ENCODE measurements at places on chromosomes 16 and 17.

GRCh38 chr16:78939597-78939996 lies 660.9 kb downstream of the MAF start:
- no peak for DNase-seq

GRCh38 chr17:35449371-35449931 lies 885 bp upstream of the SLFN13 start:
- no peak for DNase-seq

GRCh38 chr17:27241346-27241946 lies 52.5 kb upstream of the WSB1 start:
- no peak for DNase-seq

DNA sequence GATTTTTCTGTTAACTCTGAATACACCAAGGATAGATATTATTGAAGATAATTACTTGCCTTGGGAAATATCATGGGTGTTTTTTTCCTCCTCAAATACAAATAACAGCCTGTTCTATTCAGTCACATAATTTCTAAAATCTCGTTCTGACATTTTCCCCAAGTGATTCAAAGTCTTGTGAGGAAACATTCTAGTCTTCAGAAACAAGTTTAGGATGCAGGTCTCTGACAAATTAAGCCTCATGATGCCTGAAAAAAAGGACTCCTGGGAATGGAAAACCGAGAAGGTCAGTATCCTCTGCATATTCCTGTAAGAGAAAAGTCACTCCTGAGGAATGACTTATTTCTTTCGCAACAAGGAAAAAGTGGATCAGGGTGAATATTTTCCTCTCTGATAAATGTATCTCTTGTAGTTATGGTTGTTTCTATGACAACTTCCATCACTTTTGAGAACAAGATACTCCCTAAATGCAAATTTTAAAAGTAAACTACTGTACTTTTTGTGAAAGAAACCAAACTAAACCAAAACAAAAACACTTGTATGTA lies 384.6 kb downstream of the CNTNAP4 start:
- no peak for DNase-seq

DNA sequence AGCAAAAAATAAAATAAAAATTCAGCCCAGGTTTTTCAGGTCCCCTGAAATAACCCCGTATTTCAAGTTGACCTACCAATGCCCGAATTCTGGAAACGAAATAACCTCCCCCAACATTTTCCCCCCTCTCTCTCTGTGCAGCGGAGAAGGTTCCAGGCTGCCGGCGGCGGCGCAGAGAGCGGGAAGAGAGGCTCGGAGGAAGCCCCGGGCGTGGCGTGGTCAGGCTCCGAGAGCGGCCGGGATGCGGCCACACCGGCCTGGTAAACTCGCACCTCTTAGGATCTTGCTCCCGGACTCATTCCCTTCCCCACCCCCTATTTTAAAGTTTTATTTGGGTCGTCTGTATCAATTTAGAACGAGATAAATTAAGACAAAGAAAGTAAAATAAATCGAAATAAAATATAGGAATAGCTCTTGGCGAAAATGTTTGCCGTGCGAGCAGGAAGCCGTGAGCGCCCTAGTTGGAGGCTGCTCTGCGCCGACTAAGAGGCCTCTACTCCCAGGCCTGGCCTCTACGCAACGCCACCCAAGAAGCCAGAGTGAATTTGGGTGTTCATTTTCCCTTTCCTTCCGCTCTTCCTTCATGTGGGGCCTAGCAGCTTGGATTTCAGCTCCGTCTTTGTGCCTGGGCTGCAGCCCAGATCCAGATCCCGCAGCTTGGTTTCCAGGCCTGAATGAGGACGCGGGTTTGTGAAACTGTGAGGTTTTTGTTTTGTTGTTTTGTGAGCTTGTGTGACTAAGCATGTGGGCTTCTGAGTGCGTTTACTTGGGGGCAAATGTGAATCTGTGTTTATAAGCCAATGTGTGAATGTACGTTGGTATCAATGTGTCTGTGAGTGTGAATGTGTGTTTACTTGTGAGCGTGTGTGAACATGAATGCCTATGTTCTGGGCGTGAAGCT lies 1.5 kb upstream of the HOXB6 start:
- no peak for DNase-seq

- DNase-seq = no peak
Observed at GRCh38 chr17:28858801-28859355, 4.1 kb downstream of the ERAL1 start.

GRCh38 chr17:73827627-73828291 lies 183.5 kb upstream of the SDK2 start:
- DNase-seq = no peak

DNA sequence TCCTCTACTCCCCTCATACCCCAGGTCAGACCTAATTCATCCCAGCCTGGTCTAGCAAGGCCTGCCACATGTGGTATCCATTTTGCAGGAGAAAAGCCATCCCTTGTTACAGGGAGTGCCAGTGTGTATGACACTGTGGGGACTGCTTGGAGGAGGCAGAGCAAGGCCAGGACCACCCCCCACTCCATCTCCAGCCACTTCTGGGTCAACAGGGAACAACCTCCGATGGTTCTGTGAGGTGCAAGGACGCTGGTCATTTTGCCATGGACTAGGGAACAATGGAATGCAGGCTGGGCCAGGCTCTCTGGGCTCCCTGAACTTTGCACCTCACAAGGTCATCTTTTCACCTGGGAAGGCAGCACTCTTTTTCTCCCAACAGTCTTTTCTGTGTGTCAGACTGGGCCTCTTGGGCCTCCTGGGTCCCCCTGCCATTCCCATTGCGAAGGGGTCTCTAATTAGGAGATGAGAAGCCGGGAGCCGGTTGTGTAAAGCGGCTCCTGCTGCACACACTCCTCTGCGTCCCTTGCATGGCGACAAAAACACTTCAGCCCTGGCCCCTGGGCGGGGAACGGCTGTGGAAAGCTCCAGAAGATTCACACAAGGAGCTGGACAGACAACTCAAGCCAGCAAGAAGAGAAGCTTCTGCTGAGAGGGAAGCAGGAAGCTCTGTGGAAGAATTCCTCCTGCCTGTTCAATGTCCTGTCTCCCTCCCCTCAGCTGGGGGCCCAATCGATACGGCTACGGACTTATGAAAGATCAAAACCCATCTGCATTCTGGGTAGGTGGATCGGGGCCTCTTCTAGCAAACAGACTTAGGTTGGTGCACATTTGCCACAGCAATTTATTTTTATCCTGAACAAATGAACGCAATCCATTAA lies 38.5 kb upstream of the MTSS2 start:
- DNase-seq = no peak

- no peak for DNase-seq
Observed at GRCh38 chr17:43448720-43449469, 34.9 kb upstream of the DHX8 start.

- DNase-seq = no peak
Observed at GRCh38 chr16:11611871-11612664, 25.3 kb upstream of the LITAF start.

- DNase-seq = no peak
Observed at GRCh38 chr17:55898195-55898594, 147.3 kb downstream of the PCTP start.

DNA sequence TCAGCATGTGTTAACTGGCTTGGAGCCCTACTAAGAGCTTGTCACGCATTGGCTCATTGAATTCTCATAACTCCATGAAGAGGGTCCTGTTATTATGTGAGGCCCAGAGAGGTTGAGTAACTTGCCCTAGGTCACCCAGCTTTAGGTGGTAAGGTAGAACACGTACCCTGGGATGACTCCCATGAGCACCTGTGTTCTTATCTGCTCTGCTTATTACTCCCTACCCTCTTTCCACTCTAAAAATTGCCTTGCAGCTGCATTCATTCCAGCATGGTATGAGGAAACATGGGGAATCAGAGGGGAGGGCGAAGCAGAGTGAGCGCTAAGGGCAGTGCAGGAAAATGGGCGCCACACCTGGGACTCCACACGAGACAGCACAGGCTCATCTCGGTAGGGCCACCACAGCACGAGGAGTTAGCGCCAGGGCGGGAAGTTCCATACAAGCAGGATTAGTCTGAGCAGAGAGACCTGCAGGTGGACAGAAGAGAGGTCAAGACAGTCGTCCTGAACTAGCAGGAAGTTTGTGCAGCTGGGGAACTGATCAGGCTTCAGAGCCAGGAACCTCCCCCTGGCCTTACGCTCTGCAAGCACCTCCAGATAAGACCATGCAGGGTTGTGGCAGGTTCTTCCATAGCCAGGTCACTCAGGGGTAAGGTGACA lies 10.1 kb downstream of the COPZ2 start:
- no peak for DNase-seq

DNA sequence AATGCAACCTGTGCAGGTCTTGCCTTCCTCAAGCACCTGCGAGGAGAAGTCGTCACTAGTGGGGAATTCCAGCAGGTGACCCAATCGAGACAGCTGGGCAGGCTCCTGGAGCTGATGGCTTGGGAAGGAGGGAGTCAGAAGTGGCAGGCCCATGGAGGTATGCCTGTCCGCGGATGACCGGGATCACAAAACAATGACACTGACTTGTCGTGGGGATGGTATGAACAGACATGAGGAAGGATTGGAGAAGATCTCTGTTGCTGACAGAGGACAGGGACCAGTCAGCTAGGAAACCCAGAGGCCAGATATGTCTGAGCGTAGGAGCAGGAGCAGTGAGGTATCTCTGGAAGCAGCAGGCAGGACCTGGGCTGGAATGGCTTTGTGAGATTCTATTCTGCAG lies 233.3 kb downstream of the SOX9 start:
- no peak for DNase-seq

- peak; percentile 46 for DNase-seq
Observed at GRCh38 chr17:49861150-49861884, 13.4 kb upstream of the TAC4 start.
